ENCODE measurements at places on chromosomes 7 and 10.

- no peak for DNase-seq
Measured at GRCh38 chr10:113681533-113682470, 2.1 kb downstream of the CASP7 start.

DNA sequence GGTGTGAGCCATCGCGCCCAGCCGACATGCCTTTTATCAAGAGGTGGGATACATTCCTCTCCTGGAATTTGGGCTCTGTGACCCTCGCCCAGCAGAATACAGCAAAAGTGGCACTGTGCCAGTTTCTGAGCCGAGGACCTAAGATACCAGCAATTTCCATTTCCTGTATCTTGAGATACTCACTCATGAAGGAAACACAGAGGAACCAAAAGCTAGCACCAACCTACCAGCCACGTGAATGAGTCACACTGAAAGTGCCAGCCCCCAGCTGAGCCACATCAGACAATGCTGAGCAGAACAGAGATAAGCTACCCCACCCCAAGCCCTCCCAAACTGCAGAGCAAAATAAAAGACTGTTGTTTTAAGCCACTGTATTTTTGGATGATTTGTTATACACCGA, 56.3 kb downstream of the CACUL1 start:
- DNase-seq: peak; percentile 65

DNA sequence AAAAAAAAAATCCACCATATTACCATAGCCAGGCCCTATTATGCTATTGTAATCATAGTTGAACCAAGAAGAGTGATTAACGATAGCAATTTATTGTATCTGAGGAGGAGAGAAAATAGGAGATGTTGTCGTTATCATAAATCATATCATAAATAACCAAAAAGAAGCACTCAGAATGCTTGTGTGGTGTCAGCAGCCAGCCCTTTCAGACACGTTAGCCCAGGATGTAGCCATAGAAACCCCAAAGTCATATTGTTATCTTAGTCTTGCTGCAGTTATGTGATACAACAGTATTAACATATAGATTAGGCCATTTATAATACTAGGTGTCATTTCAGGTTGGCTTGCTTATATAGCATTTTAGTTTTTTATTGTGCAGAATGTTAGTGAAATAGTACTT, 102.2 kb upstream of the GATA3 start:
- DNase-seq: no peak

GRCh38 chr7:70620333-70621055, 511.4 kb upstream of the GALNT17 start:
- no peak for DNase-seq

DNA sequence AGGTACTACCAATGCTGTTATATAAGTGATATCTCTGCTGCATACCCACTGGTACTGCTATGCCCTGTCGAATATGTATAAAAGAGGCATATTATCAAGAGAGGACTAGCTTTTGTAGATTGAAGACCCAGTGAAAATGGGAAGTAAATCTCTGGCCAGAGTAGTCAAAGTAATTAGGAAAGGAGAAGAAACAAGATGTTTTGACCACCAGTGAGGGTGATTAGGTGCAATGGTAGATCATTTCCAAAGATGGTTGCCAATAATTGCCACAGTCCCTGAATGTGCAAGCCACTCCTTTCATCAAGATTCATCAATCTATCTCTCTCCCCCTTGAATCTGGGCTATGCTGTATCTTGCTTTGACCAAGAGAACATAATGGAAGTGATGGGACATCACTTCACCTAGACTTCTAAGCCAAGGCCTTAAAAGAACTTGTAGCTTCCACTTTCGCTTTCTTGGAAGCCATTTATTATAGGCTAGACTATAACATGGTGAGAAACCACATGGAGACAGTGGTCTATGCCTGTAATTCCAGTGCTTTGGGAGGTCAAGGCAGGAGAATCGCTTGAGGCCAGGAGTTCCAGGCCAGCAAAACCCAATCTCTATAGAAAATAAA, 52.6 kb upstream of the ST8SIA6 start:
- no peak for DNase-seq

DNA sequence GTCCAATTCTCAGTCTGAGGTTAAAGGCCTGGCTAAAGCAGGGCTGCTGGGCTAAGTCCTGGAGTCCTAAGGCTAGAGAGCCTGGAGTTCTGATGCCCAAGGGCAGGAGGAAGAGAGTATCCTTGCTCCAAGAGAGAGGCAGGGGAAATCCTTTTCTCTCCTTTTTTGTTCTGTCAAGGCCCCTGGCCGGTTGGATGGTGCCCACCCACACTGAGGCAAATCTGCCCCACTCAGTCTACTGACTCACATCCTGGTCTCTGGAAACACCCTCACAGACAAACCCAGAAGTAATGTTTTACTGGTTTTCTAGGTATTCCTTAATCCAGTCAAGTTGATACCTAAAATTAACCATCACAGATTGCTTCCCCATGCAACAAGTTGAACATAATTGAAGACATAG, 23.0 kb downstream of the ZNF518A start:
- DNase-seq: no peak

DNA sequence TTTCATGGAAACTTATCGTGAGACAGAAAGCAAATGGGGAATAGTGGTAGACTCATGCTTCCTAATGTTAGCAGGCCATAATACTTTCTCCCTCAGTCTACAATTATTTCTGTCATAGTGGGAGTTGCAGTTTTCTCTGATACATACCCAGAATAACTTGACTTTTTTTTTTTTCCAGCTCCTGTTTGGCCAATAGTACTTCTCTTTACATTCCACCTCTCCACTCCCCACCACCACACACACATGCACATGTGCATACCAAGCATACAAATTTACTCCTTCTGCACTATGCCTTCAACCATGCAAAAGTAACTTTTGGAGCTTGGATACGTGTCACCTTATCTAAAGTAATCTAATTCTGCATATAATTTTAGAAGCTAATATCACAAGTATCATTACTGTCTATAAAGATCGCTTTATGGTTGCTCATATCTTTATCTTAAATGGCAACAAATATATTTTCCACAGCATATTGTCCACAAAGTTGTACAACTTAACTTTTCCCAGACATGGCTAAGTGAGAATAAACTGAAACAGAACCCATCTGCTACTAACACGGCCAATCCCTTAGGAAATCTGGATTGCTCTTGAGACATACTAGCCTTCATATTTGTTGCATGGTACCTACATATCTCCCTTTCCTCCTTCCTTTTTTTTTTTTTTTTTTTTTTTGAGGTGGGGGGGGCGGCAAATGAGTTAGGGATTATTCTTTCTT, 49.0 kb downstream of the TES start:
- DNase-seq: no peak

- no peak for DNase-seq
Measured at GRCh38 chr7:35680403-35681013, 14.4 kb downstream of the HERPUD2 start.

DNA sequence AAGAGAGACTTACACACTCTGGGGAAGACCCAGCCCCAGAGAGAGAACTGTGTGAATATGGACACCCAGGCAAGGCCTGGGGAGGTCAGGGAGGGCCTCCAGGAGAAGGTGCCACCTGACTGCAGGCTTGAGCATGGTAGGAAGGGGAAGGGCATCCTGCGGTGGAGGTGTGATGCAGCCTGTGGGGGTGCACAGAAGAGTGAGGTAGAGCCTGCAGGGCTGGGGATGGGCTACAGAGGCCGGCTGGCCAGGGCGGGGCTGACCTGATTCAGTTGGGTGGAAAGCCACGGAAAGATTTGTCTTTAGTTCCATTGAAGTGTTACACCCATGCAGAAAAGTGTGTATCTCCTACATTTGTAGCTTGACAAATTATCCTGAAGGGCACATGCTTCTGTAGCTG, 47.6 kb downstream of the ZMIZ1 start:
- no peak for DNase-seq

DNA sequence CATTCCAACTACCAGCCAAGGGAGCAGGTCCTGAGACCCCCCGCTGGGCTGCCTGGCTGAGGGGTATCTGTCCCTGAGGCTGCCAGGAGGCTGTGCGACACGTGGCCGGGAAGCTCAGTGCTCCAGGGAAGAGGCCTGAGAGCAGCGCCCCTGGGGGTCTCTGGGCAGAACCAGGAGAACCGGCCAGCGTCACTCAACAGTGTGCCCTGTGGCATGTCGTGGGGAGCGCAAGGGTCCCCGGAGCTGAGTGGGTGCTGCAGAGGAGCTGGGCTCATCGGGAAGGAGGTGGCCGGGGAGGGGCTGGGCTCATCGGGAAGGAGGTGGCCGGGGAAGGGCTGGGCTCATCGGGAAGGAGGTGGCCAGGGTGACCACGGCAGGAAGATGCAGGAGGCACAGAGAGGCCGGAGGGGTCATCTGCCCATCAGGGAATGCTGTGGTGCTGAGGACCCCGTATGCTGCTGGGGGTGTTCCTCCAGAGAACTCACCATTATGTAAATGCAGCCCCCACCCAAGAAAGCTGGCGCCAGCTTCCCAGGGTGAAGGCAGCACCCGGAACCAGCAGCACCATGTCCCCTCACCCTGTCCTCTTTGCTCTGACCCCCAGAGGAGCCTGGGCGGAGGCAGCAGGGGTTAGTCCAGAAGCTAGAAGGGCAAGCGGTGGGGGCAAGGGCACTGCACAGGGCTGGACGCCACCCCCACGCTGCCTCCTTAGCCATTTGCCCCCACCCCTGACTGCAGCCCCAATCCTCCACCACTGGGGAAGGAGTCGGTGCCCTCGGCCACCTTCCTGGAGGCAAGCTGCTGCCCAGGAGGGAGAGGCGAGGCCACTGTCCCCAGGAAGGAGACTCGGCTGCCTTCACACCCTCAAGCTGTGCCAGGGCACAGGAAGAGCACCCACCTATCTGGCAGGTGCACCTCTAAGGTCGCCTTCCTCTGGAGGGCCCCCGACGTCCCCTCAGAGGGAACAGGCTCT, 33.3 kb downstream of the CALML3 start:
- no peak for DNase-seq

DNA sequence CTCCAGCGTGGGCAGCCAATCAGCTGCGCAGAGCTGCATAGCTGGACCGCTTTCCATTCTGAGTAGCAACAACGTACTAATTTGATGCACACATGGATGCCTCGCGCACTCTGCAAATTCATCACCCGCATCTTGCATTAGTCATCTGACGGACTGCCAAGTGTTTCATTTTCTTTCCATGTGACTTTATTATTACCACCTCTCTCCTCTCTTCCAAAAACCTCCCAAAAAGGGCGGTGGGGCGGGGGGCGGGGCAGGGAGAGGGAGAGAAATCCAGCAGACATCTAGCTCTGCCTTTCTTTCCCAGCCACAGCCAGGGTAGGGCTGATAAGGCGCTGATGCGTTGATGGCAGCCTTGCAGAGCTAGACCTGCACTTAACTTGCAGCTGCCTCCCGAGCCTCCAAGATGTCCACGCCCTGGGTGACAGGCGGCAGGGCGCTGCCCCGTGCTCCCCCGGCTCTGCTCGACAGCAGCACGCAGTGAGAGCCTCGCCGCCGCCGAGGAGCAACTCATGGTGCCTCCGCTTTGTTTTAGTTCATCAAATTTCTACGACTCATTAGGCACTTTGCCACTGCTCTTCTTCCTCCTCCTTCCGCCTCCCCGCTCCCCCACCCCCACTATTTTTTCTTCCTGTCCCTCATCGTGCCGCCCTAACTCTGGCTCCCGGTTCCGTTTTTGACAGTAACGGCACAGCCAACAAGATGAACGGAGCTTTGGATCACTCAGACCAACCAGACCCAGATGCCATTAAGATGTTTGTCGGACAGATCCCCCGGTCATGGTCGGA, 147.3 kb downstream of the CELF2 start:
- DNase-seq: no peak

GRCh38 chr7:74178632-74179031, 4.5 kb downstream of the EIF4H start:
- no peak for DNase-seq

GRCh38 chr10:62019685-62020359, 118.3 kb downstream of the ARID5B start:
- no peak for DNase-seq

GRCh38 chr10:94757916-94758315, 4.6 kb upstream of the CYP2C19 start:
- no peak for DNase-seq

DNA sequence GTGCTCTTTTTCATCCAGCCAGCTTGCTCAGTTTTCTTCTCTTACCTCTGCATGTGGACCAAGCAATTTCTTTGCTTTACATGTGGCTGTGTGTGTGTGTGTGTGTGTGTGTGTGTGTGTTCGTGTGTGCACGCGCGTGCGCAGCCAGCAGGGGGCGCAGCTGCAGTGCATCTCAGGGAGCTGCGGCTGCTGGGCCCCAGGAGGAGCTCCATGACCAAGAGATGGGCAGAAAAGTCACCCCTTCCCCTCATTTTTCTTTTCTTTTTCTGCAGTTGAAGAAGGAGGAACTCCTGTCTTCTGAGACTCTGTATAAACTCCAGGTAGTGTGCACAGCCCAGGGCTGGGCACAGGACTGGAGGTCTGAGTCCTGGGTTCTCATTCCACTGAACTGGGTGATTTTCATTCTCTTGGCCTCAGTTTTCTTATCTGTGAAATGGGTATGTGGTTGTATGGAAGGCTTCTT, 41.8 kb downstream of the BLNK start:
- peak; percentile 65 for DNase-seq

- DNase-seq: no peak
Measured at GRCh38 chr10:51960494-51960895, 261.1 kb upstream of the CSTF2T start.

DNA sequence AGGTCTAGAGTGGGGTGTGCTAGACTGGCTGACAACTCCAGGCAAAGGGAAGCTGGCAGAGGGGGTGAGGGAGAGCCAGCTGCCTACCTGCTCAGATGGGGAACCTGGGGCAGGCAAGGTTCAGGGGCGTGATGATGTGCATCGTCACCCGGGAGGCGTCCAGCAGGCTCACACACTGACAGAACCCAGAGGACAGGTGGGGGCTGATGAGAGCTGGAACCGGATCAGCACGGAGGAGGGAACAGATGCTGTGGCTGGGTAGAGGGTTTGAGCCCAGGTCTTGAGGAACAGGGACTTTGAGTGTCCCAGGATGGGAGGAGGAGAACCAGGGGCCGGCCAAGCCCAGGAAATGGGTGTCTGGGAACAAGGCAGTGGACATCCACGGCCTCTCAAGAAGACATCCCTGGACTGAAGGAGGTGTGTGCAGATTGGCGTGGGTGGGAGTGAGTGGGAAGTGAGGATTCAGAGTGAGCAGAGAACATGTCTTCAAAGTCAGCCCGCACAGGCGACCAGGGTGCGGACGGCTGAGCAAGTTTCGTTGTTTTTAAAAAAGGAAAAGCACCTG, 3.9 kb downstream of the RASGEF1A start:
- no peak for DNase-seq

DNA sequence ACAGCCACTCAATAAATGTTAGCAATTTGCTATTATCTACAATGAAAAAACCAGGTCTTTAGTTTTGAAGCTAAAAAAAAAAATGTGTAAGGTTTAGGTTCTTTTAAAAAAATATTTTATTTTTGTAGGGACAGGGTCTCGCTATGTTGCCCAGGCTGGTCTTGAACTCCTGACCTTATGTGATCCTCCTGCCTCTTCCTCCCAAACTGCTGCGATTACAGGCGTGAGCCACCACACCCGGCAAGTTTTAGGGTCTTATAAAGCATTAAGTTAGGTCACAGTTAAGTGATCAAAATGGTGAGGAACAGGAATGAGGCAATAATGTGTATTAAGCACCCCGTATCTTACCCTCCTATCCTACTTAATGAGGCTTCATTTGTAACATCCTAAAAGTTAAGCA, 774 bp downstream of the SEM1 start:
- no peak for DNase-seq

- DNase-seq: no peak
Measured at GRCh38 chr7:98369726-98370125, 31.2 kb downstream of the BAIAP2L1 start.
